Naive thymus-derived CD8-positive, alpha-beta T cell (primary cell): ENCODE measurements at places on chromosomes 4 and X. TPM values are rescaled to one million over a fixed set of nuclear protein-coding genes. Genes with fewer than 3 reads are reported as not detected.

CFP gene
- total RNA-seq = 19.5 TPM

GAGE13 gene
- total RNA-seq = not detected

FAM149A gene
- total RNA-seq = 2.4 TPM

REPS2 gene
- 0.62 TPM for total RNA-seq

DNA sequence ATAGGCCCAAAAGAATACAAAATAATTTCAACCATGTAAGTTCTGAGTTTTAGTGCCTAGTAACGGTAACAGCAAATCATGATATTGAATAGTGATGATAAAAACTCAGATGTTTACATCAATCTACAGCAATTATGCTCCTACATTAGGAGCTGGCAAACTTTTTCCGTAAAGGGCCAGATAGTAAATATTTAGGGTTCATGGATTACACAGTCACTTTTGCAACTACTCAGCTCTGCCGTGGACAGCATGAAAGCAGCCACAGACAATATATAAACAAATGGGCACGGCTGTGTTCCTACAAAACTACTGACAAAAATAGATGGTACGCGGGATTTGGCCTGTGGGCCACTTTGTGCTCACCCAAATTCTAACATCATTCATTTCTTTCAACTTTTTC, 167.8 kb upstream of the NAP1L5 start:
- H3K27ac ChIP-seq = no peak overlapping the region
- no peaks in the 10 kb centered on the region for H3K27me3 ChIP-seq
- DNase-seq = no peak
- no peaks in the 10 kb centered on the region for H3K36me3 ChIP-seq
- H3K4me3 ChIP-seq = no peak overlapping the region

- DNase-seq = no peak
- H3K27me3 ChIP-seq = peaks cover 12% of the 10 kb centered on the region
- no peaks in the 10 kb centered on the region for H3K36me3 ChIP-seq
- H3K27ac ChIP-seq = no peak overlapping the region
- H3K4me1 ChIP-seq = no peaks in the 10 kb centered on the region
These were observed 127.4 kb upstream of the SFRP2 start for GRCh38 chr4:153916273-153916755.

- H3K27ac ChIP-seq = no peak overlapping the region
- H3K27me3 ChIP-seq = no peaks in the 10 kb centered on the region
- H3K36me3 ChIP-seq = no peaks in the 10 kb centered on the region
- no peak overlapping the region for H3K4me3 ChIP-seq
- no peaks in the 10 kb centered on the region for H3K4me1 ChIP-seq
These were observed 41.9 kb upstream of the TAF9B start for GRCh38 chrX:78181307-78181706.

GRCh38 chr4:30868111-30868895, 148.1 kb downstream of the PCDH7 start:
- H3K27me3 ChIP-seq = no peaks in the 10 kb centered on the region
- no peaks in the 10 kb centered on the region for H3K4me1 ChIP-seq
- H3K4me3 ChIP-seq = no peak overlapping the region
- H3K27ac ChIP-seq = no peak overlapping the region
- no peak for DNase-seq

DNA sequence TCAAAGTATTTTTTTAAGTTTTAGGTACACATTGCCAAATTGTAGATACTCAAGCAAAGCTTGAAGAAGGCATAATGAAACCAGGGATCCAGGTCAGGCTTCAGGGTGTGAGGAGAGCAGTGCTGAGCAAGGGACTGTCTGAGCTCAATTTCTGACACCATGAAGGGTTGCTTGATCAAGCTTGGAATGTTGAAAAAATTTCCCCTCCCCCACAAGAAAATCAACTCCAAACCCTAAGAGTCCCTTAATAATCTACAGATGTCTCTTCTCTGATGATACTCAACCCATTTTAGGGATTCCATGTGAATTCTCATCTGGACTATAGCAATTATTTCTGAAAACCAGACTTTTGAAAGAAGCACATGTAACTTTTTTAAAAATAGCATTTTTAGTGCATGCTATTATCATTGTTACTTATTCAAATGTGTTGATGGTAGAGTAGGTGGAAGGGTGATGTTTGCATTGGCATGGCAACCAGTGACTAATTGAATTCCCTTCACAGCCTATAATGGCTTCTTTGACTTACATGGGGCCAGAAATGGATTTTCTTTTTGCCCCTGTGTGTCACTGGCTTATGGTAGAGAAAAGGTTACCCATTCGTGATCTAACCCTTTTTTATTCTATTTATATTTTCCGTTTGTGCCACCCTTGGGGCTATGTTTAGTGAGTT, 252.0 kb downstream of the FBXW7 start:
- peaks cover 11% of the 10 kb centered on the region for H3K4me1 ChIP-seq
- no peak overlapping the region for H3K4me3 ChIP-seq
- no peak for DNase-seq
- H3K36me3 ChIP-seq = no peaks in the 10 kb centered on the region
- H3K27ac ChIP-seq = no peak overlapping the region

GRCh38 chrX:69211701-69212100, 46.4 kb upstream of the PJA1 start:
- no peaks in the 10 kb centered on the region for H3K27me3 ChIP-seq
- no peak overlapping the region for H3K4me3 ChIP-seq
- no peaks in the 10 kb centered on the region for H3K36me3 ChIP-seq
- H3K4me1 ChIP-seq = no peaks in the 10 kb centered on the region
- no peak for DNase-seq

DNA sequence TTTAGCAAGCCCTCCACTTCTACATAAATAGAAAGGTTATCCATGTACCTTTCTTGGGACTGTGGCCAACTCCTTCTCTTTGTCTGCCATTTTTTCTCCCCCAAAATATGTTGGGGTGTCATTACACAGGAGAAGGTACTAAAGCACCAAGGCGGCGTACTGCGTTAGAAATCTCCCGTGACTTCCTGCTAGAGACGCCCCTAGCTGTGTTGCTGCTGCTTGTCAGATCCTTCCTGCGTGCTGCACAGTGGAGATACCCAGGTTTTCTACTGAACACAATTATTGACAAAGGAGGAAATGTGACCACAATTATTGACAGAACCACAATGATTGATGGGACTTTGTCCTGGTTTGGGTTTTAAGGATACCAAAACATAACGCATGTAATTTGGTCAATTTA, 97.7 kb downstream of the EFHC2 start:
- peak overlapping the region; percentile 80 for H3K27ac ChIP-seq
- peaks cover 6% of the 10 kb centered on the region for H3K36me3 ChIP-seq
- no peaks in the 10 kb centered on the region for H3K27me3 ChIP-seq
- H3K4me1 ChIP-seq = peaks cover 19% of the 10 kb centered on the region

DNA sequence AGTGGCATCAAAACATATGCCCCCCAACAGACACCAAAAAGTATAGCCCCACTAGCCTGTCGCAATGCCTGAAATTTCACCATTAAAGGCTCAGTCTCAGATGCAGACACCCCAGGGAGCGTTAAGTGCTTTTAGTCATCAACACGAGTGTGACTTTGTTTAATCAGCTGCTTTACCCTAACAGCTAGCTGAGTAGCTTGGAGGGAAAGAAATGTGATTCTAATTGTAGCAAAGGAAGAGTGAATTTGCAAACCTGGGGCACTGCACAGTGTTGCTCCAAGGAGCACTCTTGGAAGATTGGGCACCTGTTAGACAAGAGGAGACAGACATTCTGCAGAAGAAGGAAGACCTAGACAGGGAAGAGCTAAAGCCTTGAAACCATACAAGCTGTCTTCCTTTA, 145.1 kb downstream of the BEND2 start:
- no peak overlapping the region for H3K4me3 ChIP-seq
- no peak overlapping the region for H3K27ac ChIP-seq
- H3K27me3 ChIP-seq = peaks cover 1% of the 10 kb centered on the region
- no peaks in the 10 kb centered on the region for H3K36me3 ChIP-seq
- no peak for DNase-seq

- no peak overlapping the region for H3K27ac ChIP-seq
- no peaks in the 10 kb centered on the region for H3K27me3 ChIP-seq
- no peaks in the 10 kb centered on the region for H3K36me3 ChIP-seq
- no peaks in the 10 kb centered on the region for H3K4me1 ChIP-seq
- H3K4me3 ChIP-seq = no peak overlapping the region
These were observed 108.3 kb upstream of the KLHL4 start for GRCh38 chrX:87409113-87409841.
